ENCODE measurements at places on chromosomes 12 and 14. TPM values are rescaled to one million over a fixed set of nuclear protein-coding genes. Genes with fewer than 3 reads are reported as not detected.

- peak; percentile 89 for DNase-seq
Observed at GRCh38 chr14:20683125-20683890, 1.1 kb upstream of the RNASE4 start.

The RITA1 gene
- total RNA-seq = 3.3 TPM

DNA sequence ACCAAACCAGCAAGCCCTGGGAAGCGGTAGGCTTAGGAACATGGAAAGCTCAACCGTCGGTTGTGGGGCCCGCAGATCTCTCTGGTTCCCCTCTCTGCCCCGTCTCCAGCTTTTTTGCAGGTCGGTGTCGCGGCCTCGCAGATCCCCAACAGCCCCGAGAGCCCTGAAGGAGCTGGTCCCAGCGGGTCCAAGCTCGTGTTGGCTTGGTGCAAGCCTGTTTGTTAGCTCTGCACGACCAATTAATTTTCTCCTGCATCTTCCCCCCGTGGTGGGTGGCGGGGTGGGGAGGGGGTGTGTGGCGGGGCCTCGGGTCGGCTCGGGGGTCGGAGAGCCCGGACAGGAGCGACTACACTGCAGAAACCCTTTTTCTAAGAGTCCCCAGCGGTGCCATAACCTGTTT lies 449 bp upstream of the SLC24A4 start:
- no peak for DNase-seq

DNA sequence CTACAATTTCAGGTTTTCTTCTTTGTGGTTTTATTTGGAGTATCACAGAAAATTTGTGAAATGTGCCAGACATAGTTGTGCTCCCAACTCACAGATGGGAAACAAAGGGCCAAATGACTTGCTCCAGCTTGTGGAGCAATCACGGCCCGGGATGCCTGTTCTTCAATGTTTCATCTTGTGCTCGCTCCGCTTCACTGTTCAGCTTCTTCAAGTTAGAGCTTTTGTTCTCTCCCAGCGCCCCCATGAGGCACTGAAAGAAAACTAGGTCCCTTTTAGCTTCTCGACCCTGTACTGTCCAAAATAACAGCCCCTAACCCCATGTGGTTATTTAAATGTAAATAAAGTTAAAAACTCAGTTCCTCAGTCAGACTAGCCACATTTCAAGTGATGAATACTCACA lies 187.9 kb upstream of the STXBP6 start:
- no peak for DNase-seq

The PLD4 gene
- 2.1 TPM for total RNA-seq

The TAS2R19 gene
- 0.71 TPM for total RNA-seq

The TSPAN31 gene
- 10.3 TPM for total RNA-seq

DNA sequence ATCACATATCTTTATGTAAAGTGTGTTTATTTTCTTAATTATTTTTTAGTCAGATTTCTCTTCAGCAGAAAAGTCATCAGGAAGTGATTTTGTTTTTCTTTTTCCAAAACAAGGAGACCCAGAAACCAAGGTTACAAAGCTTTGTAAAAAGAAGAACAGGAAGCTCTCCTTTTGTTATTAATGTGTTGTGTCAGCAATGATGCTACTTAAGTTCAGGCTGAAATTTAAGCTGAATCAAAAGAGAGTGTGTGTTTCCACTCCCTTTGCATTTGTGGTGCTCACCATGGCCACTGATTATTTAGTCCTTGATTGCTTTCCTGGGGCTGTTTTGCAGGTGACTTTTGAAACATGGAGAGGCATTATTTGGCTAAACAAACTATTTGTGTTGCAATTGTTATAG lies 155.3 kb upstream of the ATP2B1 start:
- no peak for DNase-seq

DNA sequence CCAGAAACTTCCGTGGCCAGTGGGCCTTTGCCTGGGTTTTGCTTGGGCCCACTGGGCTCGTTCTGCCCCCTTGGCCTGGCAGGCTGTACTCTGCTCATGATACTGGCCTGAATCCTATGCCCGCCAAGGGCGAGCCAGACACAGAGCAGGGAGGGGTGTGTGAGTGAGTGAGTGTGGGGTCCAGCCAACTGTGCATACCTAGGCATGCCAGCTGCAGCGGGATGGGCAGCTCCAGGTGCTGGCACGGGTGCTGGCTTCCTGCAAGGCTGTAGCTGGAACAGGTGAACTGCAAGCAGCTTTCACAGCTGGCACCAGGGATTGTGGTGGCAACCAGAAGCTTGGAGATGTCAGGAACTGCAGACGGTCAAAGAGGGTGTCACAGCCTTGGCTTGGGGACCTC lies 1276.4 kb downstream of the SLC16A7 start:
- no peak for DNase-seq

The TMEM253 gene
- total RNA-seq = not detected

The SLC2A14 gene
- 0.52 TPM for total RNA-seq

The LRP1-AS gene
- total RNA-seq = not detected

DNA sequence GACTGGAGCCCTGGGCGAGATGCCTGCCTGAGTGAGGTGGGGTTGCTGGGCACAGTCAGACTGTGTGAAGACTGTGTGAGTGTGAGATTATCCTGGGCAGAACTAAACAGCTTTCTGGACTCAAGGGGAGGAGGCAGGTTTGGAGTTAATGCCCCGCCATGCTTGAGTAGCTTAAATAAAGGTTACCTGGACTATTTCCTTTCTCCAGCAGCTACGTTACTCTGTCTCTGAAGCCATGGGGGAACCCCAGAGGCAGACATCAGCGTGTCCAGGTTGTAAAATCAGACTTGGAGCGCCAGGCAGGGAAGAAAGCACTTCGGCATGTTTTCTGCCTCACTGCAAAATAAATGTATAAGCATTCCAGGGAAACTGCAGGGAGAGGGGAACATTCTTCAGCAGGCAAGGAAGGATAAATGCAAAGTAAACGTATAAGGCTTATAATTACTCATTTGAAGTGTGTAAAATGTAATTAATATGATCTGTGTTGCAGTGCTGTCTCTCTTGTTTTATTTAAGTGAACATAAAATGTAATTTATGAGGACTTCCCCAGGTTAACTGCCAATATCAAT lies 129.7 kb downstream of the CHST11 start:
- no peak for DNase-seq

DNA sequence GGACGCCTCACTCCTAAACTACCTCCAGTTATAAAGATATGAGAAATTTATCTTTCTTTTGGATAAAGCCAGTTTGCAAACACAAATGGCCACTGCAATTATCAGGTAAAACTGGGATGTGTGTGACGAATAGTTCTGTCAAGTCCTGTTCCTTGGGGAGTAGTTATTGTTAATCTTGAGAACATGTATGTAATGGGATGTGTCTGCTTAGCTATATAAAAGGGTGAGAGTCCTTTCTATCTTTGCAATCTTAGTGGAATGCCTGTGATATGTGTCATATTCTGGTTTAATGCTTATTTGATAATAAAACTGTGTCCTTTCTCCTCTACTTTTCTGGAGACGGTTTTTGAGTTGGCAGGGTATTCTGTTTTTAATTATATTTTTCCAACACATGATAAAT lies 56.1 kb upstream of the PKP2 start:
- no peak for DNase-seq

The FIGNL2 gene
- 1.3 TPM for total RNA-seq

The BICDL1 gene
- total RNA-seq = 146 TPM

The C14orf39 gene
- not detected for total RNA-seq

- no peak for DNase-seq
Observed at GRCh38 chr12:107079172-107080011, 14.0 kb downstream of the CRY1 start.

The CPNE6 gene
- total RNA-seq = not detected

- DNase-seq = no peak
Observed at GRCh38 chr12:101552277-101552676, 42.5 kb upstream of the MYBPC1 start.

GRCh38 chr14:99880651-99881420 lies 87.6 kb downstream of the EML1 start:
- no peak for DNase-seq

DNA sequence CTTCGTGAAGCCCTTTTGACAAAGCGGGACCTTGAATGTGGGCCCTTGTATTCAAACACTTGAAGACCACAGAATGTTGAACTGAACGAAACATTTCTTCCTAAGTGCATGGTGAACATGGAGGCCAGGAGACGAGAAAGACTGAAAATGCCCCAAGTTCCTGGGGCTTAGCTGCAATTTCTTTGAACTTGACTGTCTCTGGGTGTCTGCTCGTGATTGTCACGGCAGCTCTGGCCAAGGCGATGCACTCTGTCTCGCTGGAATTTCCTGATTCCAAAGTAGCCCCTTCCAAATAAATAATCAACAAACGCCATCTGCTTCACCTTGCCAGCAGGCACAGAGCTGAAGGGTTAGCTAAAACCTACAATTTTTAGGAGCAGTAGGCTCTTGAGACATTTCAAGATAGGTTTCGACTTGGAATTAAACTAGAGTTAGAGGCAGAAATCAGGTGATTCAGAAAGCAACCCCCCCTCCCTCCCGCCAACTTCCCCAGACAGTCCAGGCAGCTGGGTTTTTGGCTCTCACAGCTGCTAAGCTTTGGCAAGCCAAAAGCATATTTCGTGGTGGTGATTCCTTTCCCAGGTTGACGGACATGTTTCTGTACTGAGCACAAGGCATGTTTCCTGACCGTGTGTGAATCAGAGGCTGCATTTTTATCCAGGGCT lies 13.5 kb upstream of the IRF2BPL start:
- DNase-seq = no peak

GRCh38 chr12:58161773-58162172 lies 220.4 kb downstream of the ATP23 start:
- no peak for DNase-seq

- DNase-seq = no peak
Observed at GRCh38 chr12:103652808-103653207, 65.7 kb downstream of the STAB2 start.

GRCh38 chr12:54148560-54149429 lies 40.0 kb downstream of the SMUG1 start:
- DNase-seq = no peak

DNA sequence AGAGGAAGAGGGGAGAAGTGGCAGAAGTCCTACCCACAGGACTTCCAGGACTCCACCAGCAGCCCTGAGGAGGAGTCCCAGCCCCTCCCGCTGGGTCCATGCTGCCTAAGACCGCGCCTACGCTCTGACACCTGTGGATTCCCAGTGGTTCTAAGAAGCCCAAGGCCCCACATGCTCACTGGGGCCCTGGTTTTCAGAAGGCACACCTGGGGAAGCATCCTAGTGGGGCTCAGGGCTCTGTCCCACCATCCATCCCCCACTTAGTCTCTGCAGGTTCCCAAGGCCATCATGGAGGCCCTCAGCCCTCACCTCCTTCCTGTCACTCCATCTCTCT lies 32.6 kb downstream of the ACTN1 start:
- DNase-seq = no peak

DNA sequence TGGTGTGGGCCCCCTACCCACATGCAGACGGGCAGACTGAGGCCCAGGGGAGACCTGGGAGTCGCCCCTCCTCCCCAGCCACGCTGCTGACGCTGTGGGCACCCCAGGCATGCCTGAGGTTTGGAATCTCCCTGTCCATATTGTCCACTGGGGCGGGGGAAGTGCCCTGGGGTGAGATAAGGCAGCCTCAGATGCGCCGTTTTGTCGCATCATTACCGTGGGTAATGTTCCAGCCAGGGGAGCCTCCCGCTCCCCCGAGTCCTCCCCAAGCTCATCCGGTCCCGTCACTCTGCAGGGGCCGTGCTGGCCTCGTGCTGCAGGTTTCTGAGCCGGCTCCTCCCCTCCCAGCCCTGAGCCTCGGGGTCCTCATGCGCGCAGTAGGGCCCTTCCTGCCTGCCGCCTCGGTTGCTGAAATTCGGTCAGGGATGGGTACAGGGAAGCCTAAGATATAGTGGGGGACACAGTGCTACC lies 11.4 kb downstream of the INF2 start:
- no peak for DNase-seq

DNA sequence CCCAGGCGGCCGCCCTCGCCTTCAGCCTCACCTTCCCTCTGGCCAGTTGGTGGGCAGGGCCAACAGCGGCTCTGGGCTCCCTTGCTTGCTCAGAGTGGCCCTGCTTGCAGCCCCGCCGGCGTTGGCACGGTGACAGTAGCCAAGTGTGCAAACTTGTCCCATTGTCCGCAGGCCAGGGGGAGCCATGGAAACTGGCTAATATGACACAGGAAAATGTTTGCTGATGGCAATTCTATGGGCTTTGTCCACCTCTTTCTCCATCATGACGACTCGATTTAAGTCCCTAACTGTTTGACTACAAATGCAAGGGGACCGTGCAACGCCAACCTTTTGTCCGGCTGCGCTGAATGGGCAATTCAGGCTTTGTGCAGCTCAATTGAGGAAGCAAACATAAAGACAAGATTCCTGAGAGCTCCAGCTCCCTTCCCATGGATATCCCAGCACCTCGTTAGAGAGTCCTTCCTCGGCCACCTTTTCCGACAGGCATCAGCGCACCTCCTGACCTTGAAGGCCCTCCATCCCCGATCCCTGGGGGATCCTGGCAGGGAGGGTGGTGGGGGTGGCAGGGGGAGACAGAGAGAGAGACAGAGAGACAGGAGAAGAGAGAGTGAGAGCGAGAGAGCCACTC lies 785 bp upstream of the FAM181A start:
- no peak for DNase-seq

DNA sequence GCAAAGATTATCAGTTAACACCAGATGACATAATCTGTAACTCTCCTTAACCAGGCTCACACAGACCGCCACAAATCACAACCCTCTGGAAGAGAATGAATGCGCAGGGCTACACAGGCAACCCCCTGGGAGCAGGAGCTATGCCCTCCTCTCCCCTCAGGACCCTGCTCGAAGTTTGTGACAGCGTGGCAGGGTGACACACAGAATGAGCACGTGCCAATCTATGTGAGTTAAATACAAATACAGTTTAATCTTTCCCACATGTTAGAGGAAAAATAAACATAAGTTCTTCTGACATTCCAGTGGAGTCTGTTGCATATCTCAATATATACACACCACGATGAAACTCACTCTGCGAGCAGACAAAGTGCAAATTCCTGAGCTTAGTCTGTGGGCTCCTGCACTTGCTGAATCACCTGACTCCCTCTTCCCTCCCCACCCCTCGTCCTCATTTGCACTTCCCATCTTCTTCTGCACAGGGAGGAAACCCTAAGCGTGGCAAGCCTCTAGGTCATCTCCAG lies 37.6 kb downstream of the BCAT1 start:
- no peak for DNase-seq

- DNase-seq = no peak
Observed at GRCh38 chr12:6936636-6937480, 6.8 kb upstream of the RNU7-1 start.

The TPH2 gene
- total RNA-seq = not detected

DNA sequence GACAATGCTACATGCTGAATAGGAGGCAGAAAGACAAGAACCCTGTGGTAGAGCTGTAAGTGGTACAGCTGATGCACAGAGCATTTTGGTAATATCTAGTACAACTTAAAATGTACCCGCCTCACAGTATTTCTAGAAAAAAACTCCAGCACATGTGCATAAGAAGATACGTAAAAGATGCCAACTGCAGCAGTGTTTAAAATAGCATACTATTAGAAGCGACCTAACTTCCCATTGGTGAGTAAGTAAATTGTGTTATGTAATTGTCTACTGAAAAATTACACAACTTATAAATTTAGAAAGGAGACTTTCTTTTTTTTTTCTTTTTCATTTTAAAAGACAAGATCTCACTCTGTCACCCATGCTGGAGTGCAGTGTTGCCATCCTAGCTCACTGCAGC lies 114.3 kb upstream of the CAND1 start:
- DNase-seq = no peak

GRCh38 chr14:49464885-49465284 lies 121.3 kb downstream of the RPS29 start:
- DNase-seq = no peak

The MYF5 gene
- total RNA-seq = not detected

GRCh38 chr12:76706101-76706500 lies 57.8 kb upstream of the ZDHHC17 start:
- DNase-seq = no peak

GRCh38 chr12:52024845-52025230 lies 18.1 kb downstream of the TAMALIN start:
- peak; percentile 58 for DNase-seq

Data from CD4-positive, alpha-beta T cell (primary cell).